ENCODE measurements at places on chromosomes 5 and 9. TPM values are rescaled to one million over a fixed set of nuclear protein-coding genes. Genes with fewer than 3 reads are reported as not detected.

DNA sequence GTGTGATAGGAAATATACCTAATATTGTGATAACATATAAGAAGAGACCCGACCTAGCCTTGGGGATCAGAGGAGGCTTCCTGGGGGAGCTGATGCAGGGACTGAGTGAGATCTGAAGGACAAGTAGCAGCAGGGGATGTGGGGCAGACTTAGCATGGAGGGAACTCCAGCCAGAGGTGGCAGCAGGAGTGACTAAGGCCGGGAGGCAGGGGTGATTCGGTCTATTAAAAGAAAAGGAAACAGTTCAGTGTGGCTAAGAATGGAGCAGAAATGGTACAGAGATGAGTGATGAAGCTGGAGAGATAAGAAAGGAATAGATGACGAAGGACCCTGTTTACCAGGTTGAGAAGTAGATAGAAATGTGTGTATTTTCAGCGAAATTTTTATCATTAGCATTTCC is 408.8 kb downstream of the ENC1 start:
- no peak for DNase-seq

GRCh38 chr9:35806101-35806500 is 6.0 kb downstream of the SPAG8 start:
- DNase-seq, result no peak

DNA sequence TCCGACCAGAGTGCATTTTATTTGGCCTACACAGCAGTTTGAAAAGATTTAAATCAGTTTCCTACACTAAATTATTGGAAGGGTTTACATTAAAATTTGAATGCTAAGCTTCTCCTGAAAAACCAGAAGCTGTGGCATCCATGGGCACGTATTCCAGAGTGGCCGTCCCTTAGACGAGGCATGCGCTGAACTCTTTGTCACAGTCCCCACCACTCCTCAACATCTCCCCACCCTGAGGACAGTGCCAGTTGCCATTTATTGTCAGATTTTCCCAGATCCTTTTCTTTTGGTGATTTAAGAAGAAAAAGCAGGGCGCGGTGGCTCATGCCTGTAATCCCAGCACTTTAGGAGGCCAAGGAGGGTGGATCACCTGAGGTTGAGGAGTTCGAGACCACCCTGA is 39.9 kb upstream of the UNC5A start:
- DNase-seq, result no peak

- no peak for DNase-seq
Observed at GRCh38 chr9:136821826-136822544, 14.2 kb downstream of the RABL6 start.

DNA sequence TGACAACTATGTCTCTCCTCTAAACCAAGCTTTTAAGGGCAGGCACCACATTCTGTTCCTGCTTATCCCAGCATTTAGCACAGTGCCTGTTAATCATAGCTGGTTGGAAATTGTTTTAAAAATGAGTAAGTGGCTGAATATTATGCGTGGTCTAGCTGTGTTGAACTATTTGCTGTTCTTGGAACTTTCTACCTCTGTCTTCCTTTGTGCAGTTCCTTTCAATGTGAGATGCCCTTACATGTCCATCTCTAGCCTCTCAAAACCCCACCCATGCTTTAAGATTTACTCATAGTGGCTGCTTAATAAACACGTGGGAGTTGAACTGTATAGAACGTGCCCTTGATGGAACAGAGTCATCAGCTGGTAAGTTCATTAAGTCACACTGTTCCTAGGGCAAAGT is 34.5 kb downstream of the C9orf57 start:
- DNase-seq, result no peak

DNA sequence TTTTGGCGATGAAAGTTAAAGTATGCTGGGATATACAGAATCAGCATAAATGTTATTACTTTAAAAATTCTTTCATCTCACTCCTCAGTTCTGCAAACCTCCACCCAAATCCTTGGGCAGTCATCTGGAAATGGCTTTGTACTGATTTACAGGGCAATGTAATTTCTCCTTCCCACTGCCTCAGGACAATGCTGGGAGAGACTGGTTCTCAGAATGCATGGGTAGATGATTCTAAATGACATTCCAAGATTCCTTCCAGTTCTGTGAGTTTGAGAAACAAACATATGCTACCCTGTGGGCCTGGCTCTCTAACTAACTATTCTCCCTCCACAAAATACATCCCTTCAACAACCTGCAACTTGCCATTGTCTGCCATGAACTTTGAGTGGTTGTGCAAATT is 7.5 kb upstream of the PSAT1 start:
- DNase-seq, result no peak

GRCh38 chr5:149118463-149118862 is 22.8 kb upstream of the ABLIM3 start:
- DNase-seq, result no peak

DNA sequence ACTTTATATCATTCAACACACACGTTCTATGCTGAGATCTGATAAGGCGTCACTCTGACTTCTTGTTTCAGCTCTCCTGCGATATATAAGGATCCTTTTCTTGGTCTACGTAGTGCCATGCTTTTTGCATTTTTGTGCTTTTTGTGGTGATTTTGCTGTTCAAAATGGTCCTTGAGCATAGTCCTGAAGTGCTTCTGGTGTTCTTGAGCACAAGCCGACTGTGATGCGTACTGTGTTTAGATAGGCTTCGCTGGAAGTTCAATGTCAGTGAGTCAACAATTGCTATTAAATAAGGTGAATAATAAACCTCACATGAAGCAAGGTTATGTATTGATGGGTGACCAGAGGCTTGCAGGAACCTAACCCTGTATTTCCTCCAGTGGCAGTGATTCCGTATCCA is 46.8 kb downstream of the ACO1 start:
- no peak for DNase-seq

DNA sequence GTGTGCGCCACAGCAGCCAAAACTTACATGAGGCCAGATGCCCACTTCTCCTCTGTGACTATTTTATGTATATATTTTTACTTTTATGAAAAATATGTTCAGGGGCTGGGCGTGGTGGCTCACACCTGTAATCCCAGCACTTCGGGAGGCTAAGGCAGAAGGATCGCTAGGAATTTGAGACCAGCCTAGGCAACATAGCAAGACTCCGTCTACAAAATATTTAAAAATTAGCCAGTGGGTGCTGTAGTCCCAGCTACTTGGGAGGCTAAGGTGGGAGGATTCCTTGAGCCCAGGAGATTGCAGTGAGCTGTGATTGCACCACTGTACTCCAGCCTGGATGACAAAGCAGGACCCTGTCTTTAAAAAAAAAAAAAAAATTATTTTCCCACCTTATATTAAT is 83.2 kb downstream of the RFK start:
- DNase-seq, result no peak

GRCh38 chr9:104386013-104386412 is 118.0 kb upstream of the OR13F1 start:
- no peak for DNase-seq

DNA sequence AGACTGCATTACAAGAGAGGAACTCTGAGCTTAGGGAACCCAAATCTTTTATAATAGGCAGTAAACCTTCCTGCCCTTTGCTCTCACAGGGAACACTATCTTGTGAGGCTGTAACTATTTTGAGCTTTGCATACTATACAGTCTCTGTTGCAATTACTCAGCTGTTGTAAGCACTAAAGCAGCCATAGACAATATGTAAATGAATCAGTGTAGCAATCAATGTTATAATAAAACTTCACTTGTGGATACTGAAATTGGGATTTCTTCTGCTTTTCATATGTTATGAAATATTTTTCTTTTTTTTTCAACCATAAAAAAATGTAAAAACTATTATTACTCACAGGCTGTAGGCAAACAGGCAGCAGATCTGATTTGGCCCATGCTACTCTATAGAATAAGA is 16.7 kb upstream of the UBQLN1 start:
- DNase-seq, result no peak

GRCh38 chr5:168320805-168321204 is 29.4 kb downstream of the WWC1 start:
- no peak for DNase-seq

GRCh38 chr9:116350213-116350612 is 196.6 kb downstream of the PAPPA start:
- no peak for DNase-seq

DNA sequence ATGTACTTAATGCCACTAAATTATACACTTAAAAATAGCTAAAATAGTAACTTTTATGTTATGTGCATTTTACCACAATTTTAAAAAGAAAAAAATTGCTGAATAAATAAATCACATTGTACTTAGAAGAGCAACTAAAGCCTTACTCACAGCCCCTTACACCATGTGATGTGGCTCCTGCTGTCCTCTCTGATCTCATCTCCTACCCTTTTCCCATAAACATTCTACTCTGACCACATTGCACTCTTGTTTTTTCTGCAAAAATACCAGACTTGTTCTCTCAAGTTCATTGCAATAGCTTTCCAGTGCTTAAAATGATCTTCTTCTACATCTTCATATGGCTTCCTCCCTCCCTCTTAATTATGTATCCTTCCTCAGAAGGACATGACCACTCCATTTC is 268.4 kb downstream of the ELAVL2 start:
- DNase-seq, result no peak

DNA sequence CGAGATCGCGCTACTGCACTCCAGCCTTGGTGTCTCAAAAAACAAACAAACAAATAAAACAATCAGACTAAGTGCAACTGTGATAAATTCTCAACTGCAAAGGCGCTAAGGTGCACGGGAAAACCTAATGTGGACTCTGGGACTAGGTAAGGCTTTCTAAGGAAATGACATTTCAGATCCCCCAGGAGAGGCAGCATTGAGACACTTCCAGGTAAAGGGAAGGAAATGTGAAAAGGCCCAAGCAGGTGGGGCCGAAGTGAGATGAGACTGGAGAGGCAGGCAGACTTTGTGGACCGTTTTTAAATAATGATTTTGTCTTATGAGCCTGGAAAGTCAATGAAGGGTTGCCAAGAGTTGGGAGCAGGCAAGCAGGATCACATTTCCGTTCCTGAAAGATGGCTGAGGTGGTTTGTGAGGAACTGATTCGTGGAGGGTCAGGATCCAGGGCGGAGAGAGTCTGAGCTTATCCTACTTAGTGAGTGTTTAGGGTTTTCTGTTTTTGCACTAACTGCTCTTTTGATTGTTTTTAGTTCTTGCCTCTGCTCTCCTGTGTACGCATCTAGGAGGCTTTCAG is 2.0 kb upstream of the APBA1 start:
- peak; percentile 14 for DNase-seq

GRCh38 chr5:174504266-174504726 is 220.1 kb upstream of the MSX2 start:
- DNase-seq, result no peak

- no peak for DNase-seq
Observed at GRCh38 chr9:97041898-97042297, 3.0 kb upstream of the CTSV start.

DNA sequence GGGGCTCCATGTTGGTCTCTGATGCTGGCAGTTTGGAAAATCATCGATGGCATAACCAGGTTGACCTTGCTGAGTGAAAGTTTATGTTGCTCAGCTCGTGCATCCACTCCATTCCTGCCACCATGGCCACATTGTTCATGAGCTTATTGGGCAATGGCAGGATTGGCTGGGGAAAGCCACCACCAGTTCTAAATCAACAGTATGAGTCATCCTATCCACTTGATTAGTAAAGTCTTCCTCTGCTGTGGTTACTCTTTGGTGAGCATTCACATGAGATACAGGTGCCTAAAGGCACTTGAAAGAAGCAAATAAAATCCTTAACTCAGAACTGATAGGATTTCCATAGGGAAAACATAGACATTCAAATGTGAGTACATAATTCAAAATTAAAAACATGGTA is 131.8 kb upstream of the FBN2 start:
- no peak for DNase-seq

- DNase-seq, result no peak
Observed at GRCh38 chr9:90767523-90768100, 34.0 kb upstream of the SYK start.

- no peak for DNase-seq
Observed at GRCh38 chr5:94698197-94698596, 79.7 kb downstream of the SLF1 start.

- no peak for DNase-seq
Observed at GRCh38 chr9:87525546-87526303, 28.1 kb downstream of the DAPK1 start.

GRCh38 chr5:144436007-144436406 is 265.3 kb downstream of the KCTD16 start:
- DNase-seq, result no peak

DNA sequence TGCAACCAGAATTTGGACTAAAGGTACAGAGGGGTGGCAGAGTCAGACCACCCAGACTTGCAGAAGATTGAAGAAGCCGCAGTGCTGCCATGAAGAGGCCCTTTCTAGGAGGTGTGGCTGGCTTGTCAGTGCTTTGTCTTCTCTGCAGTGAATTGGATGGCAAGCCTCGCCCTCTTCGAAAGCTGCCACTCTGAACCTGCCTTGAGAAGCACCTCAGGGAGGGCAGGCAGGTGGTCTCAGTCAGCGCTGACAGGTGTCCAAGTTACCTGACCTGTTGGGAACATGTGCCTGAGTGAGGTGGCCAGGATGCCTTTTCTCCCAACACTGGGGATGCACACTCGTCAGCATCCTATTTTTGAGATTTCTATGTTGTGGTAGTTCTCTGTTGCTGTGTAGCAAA is 6.2 kb downstream of the TENT4A start:
- no peak for DNase-seq

- no peak for DNase-seq
Observed at GRCh38 chr5:132416306-132417009, 46.9 kb downstream of the SLC22A5 start.

- no peak for DNase-seq
Observed at GRCh38 chr5:181170996-181171395, 23.6 kb downstream of the OR2V2 start.

- no peak for DNase-seq
Observed at GRCh38 chr5:154895606-154896561, 37.5 kb downstream of the CNOT8 start.

GRCh38 chr9:127942216-127943010 is 4.8 kb upstream of the DPM2 start:
- peak; percentile 86 for DNase-seq

REXO4 gene
- 31.4 TPM for total RNA-seq

DND1 gene
- 47.2 TPM for total RNA-seq

TRIM41 gene
- 53.1 TPM for total RNA-seq

RAB24 gene
- total RNA-seq, result 25.5 TPM

MELK gene
- 18.8 TPM for total RNA-seq

F2RL2 gene
- not detected for total RNA-seq

PCDHA7 gene
- 2.7 TPM for total RNA-seq

SLC46A2 gene
- 2.4 TPM for total RNA-seq

OR13C3 gene
- total RNA-seq, result not detected

CAPSL gene
- total RNA-seq, result 4.5 TPM

PRSS3 gene
- 3.3 TPM for total RNA-seq

IL4 gene
- total RNA-seq, result not detected

CCDC192 gene
- 7.8 TPM for total RNA-seq

PCDHA4 gene
- 3.4 TPM for total RNA-seq

TGFBI gene
- total RNA-seq, result 15.4 TPM

PCDHGB3 gene
- 11.3 TPM for total RNA-seq

TRIM14 gene
- 19.6 TPM for total RNA-seq

BTNL3 gene
- total RNA-seq, result 4.1 TPM
